Type B pancreatic cell (in vitro differentiated cells): ENCODE measurements at places on chromosomes 16 and 17. TPM values are rescaled to one million over a fixed set of nuclear protein-coding genes. Genes with fewer than 3 reads are reported as not detected.

DNA sequence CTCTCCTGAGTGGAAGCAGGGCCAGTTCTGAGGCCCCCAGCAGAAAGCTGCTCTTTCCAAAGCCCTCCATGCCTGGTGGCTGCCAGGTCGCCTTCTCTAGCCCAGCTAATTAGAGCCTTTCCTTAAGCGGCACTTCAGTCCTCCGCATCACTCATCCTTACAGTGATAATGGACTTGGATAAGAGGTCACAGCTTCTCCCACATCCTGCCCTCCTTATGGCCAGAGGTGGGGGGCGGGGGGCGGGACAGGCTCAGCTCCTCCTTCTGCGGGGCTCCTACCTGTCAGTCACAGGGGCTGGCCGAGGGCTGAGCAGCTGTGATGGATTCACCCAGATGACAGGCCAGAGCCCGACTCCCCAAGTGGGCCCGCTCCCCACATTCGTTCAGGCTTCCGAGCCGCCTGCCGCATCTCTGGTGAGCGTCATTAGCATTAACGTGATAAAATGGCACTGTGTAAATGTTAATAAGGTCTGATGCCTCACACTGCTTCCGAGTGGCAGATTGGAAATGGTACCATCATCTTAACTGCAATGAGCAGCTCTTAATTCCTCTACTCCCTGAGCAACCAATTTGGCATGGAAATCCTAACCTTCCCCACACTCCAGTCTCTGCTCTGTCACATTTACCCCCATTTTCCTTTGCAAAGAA is 41.3 kb downstream of the GRIN2C start:
- DNase-seq: no peak
- no peak overlapping the region for H3K27ac ChIP-seq
- H3K27me3 ChIP-seq: no peaks in the 10 kb centered on the region
- no peaks in the 10 kb centered on the region for H3K36me3 ChIP-seq

DNA sequence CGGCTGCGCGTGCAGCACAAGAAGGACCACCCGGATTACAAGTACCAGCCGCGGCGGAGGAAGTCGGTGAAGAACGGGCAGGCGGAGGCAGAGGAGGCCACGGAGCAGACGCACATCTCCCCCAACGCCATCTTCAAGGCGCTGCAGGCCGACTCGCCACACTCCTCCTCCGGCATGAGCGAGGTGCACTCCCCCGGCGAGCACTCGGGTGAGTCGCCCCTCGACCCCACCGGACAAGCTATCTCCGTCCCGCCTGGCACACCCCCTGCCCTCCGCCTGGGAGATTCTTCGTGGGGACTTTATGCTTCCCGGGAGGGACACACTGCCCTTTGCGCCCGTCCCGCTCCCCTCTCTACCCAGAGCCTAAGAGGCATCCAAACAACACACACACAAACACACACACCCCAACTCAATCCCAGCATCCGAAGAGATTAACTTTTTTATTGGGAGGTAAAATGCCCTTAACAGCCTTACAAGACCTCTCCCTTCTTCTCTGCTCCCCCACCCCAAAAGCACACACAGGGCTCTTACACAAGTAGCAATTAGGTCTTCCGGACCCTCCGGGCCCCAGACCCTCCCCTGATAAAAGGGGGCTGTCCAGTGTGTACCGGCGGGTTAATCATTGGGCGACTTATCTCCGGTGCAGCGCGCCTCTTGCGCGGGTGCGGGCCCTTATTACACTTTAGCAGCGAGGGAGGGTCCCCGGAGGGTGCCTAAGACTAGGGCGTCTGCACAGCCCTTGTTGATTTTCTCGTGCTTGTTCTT is 2.1 kb downstream of the SOX9 start:
- H3K4me1 ChIP-seq: peaks cover 49% of the 10 kb centered on the region
- H3K27ac ChIP-seq: peak overlapping the region; percentile 81
- no peak for DNase-seq
- H3K36me3 ChIP-seq: peaks cover 15% of the 10 kb centered on the region
- H3K4me3 ChIP-seq: peak overlapping the region; percentile 96
- H3K27me3 ChIP-seq: peaks cover 42% of the 10 kb centered on the region

DNA sequence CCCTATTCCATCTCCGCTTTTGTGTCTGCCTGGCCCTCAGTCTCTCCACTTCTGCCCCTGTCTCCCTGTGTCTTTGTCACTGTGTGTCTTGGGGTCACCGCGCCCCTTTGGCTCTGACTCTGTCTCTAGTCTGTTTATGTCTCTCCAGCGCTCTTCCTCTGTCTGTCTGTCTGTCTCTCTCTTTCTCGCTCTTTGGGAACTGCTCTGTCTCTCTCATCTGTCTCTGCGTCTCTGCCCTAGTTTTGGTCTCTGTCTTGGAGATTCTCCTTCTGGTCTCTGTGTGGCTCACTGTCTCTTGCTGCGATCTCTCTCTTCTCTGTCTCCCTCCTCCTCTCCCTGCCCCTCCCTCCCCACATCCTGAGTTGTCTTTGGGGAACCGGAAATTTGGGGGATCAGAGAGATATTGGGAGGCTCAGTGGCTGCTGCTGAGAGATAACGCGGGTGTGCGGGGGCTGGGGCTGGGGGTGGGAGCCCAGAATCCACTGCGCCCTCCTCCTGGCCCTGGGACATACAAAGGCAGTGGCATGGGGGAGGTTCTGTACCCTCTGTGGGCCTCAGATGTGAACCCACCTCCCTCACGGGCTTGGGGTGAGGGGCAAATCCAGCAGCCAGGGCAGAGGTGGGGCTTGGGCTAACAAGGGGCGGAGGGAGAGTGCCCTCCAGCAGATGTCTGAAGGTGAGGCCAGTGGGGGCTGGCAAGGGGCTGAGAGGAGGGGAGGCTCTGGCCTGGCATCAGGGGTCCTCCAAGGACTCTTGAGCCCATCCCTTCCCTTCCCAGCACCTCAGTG is 24.4 kb downstream of the LAT start:
- no peak overlapping the region for H3K27ac ChIP-seq
- H3K36me3 ChIP-seq: no peaks in the 10 kb centered on the region

DNA sequence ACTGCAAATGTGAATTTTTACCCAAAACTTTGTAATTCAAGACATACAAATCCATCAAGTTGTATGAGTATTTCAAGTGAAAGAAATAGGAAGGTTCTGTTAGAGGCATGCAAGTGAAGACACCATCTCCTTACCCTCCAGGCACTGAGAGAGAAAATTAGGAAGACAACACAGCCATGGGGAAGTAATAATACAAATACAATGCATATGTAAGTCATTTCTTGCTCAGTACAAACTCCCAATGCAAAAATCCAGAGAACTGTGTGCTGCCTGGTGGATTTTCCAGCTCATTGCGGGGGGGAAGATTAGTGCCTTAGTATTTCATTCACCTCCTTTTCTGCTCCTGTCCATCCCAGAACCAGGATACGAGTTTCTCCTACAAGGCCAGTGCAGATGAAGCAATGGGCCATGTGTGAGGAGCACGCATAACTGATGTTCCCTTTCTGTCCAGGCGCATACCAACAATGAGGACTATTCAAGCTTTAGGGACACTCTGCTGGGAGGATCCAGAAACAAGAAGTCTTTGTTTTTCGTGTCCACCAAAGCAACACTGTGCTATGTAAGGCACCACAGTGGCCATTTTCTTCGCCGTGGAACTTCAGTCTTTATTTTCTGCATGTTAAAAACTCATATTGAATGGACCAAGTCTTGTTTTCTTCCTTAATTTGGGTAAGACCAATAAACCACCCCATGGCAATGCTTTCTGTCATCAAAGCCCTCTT is 143.7 kb upstream of the RCVRN start:
- no peak overlapping the region for H3K27ac ChIP-seq
- no peaks in the 10 kb centered on the region for H3K27me3 ChIP-seq
- no peak overlapping the region for H3K4me3 ChIP-seq
- H3K36me3 ChIP-seq: no peaks in the 10 kb centered on the region
- DNase-seq: no peak

Gene LYRM9
- total RNA-seq: 7.5 and 9.6 TPM in 2 replicates

- no peak for DNase-seq
- no peak overlapping the region for H3K27ac ChIP-seq
- H3K4me3 ChIP-seq: no peak overlapping the region
- H3K36me3 ChIP-seq: no peaks in the 10 kb centered on the region
Measured at GRCh38 chr16:86497551-86498021, 12.7 kb upstream of the FOXF1 start.

Gene KIF18B
- total RNA-seq: 14.8 and 49.3 TPM in 2 replicates

Gene KRTAP2-2
- total RNA-seq: not detected in 2 replicates

DNA sequence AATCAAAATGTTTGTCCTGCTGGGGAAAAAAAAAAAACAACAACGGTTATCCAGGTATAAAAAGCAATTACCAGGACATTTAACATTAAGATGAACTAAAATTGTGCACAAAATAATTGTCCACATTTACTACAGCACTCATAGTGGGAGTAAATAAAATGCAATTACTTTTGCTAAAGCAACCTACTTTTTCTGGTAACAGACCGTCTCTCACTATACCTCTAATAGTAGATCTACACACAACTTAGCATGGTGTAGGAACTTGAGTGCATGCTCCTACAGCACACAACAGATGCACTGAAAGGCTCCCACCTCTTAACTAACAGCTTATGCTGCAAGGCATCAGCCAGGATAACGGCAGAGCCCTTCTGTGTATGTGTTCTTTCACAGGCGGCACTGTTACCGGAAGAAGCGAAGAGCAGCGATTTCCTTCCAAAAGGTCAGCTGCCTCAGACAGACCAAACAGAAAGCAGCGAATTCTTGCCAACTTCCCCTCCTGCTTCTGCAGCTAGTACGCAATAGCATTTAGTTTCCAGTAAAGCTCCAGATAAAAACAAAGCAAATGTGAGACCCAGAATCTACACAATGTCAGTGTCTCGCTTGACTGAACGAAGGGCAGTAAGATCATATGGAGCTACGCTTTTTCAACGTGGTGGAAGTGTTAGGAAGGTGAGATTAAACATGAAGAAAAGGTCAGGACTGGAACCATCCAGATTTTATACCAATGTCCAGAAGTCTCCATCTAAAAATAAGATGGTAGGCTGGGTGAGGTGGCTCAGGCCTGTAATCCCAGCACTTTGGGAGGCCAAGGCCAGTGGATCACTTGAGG is 27.6 kb downstream of the STAT5B start:
- DNase-seq: no peak
- no peaks in the 10 kb centered on the region for H3K27me3 ChIP-seq
- H3K4me1 ChIP-seq: peaks cover 25% of the 10 kb centered on the region
- H3K27ac ChIP-seq: no peak overlapping the region
- H3K36me3 ChIP-seq: no peaks in the 10 kb centered on the region

GRCh38 chr16:1471569-1472194 is 3.1 kb downstream of the CLCN7 start:
- peaks cover 13% of the 10 kb centered on the region for H3K4me1 ChIP-seq
- no peaks in the 10 kb centered on the region for H3K27me3 ChIP-seq
- DNase-seq: peak; percentile 62
- no peaks in the 10 kb centered on the region for H3K36me3 ChIP-seq
- peak overlapping the region; percentile 28 for H3K4me3 ChIP-seq
- H3K27ac ChIP-seq: peak overlapping the region; percentile 68

Gene CES1
- total RNA-seq: 2.1 and 3.9 TPM in 2 replicates

Gene MT1A
- total RNA-seq: not detected in 2 replicates
